Motor neuron (in vitro differentiated cells): ENCODE measurements at places on chromosomes 12 and 14. TPM values are rescaled to one million over a fixed set of nuclear protein-coding genes. Genes with fewer than 3 reads are reported as not detected.

Gene MAP4K5
- total RNA-seq = 69.8 and 73.0 TPM in 2 replicates

Gene TSHR
- total RNA-seq = 0.13 and 0.14 TPM in 2 replicates

Gene RHOJ
- total RNA-seq = 0.78 and 0.81 TPM in 2 replicates

Gene FGF23
- 0.09 and 0.13 TPM in 2 replicates for total RNA-seq

Gene PTPRB
- total RNA-seq = 0.97 and 1.1 TPM in 2 replicates

Gene TMTC1
- total RNA-seq = 6.5 and 8.0 TPM in 2 replicates

- ATAC-seq = peak; percentile 62
Observed at GRCh38 chr12:88272456-88272855, 130.3 kb downstream of the TMTC3 start.

DNA sequence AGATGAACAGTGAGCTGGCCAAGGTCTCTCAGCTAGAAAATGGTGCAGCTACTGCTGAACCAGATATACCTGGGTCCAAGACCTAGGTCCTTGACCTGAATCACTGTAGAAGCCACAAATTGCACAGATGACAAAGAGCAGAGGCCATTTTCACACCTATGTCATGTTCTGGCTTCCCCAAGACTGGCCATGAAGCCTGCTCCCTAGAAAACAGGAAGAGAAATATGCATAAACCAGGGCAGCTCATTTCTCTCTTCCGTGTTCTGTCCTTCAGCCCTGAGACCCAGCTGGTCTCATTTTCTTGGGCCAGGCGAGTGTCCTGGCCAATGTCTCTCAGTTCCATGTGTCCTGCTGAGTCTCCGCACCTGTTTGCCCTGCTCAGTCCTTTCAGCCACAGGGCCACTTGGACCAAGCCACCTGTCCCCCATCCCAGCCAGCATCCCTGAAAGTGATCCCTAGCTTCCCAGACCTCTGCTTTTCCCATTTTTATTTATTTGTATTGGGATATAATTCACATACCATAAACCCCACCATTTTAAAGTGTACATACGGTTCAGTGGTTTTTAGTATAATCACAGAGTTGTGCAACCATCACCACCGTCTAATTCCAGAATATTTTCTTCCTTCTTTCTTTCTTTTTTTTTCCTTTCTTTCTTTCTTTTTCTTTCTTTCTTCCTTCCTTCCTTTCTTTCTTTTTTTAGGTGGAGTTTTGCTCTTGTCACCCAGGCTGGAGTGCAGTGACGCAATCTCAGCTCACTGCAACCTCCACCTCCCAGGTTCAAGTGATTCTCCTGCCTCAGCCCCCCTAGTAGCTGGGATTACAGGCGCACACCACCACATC is 27.0 kb downstream of the P2RX7 start:
- ATAC-seq = no peak

GRCh38 chr12:14460212-14460841 is 94.8 kb downstream of the ATF7IP start:
- ATAC-seq = no peak

DNA sequence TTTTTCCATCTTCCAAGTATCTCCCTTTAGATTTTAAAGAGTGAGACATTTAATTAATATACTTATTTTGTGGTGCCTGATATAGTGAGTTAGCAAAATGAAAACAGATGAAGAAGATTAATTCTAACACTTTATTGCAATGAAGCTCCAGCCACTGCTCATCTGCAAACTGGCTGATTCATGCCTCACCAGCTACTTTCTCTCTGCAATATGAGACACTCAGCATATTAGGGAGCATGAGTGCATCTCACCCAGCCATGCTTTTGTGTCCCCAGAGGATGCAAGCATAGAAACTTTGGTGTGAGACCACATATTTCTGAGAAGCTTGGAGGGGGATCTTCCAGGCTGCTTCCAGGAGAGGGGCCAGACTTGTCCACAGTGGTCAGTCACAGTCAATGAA is 148.6 kb downstream of the BMP4 start:
- no peak for ATAC-seq

- ATAC-seq = peak; percentile 13
Observed at GRCh38 chr12:120668091-120668867, 18.7 kb upstream of the MLEC start.

GRCh38 chr14:103512701-103513611 is 9.7 kb downstream of the CKB start:
- peak; percentile 84 for ATAC-seq

GRCh38 chr14:30813216-30813615 is 61.1 kb upstream of the COCH start:
- no peak for ATAC-seq

DNA sequence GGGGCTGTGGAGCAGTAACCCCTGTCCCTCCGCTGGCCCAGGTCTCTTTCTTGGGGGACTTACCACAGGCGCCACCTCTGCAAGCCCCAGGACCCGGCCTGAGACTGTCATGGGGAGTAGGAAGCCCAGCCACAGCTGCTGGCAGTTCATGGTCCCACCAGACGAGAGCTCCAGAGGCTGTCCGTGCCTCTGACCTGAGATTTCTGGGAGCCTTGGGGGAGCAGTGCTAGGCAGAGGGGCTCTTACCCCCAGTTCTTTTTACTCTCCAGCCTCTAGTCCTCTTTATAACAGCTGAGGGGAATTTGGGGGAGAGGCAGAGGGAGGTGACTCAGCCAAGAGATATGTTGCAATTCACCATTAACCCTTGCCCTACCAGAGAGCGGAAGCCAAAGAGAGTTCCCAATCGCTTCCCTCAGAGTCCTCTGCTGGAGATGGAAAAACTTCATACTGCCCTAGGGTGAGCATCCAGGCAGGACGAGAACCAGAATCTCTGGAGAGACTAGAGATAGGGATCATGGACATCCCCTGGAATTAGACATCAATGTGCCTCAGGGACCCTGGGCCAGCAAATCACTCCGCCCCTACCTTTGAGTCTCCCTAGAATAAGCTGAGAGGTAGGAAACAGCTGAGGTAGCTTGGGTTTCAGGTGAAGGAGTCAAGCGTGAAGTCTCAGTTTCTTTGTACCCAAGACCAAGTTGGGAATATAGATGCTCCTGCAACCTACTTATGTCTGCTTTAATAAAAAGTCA is at the start of gene MMP19:
MMP19 (minus strand) TSS at position 256 of the 749 bp plus-strand sequence; CDS start at position 150, 106 bp downstream.
- no peak for ATAC-seq

- peak; percentile 46 for ATAC-seq
Observed at GRCh38 chr14:60508707-60509437, at the start of gene SIX6. Gene SIX6, plus strand, starts transcription at chr14:60509146. Its CDS starts 253 bp downstream, at chr14:60509399.

GRCh38 chr12:91104812-91105466 is 6.4 kb downstream of the LUM start:
- ATAC-seq = no peak
